H4 (cell line): ENCODE measurements at places on chromosomes 4 and X. TPM values are rescaled to one million over a fixed set of nuclear protein-coding genes. Genes with fewer than 3 reads are reported as not detected.

The CXXC4 gene
- 1.6 and 1.9 TPM in 2 replicates for total RNA-seq

The MAGEA9B gene
- 0.08 TPM in 1 of 2 replicates, not detected in the other for total RNA-seq

DNA sequence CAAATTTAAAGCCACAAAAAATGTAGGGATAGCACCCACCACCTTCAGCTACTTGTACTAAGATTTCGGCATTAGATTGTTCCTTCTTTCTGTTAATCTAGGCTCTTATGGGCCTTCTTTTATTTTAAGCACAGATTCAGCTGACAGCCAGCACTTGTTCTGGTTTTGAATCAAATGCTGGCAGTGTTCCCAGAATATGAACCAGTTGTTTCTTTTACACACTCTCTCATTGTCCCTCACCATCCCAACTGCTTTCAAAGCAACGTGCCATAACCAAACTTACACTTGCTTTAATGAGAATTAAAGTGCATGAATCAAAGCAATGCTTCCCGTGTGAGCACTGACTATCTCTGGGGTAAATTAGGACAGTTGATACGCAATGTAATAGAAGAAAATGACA, 744.5 kb upstream of the FAM241A start:
- peak; percentile 23 for DNase-seq

DNA sequence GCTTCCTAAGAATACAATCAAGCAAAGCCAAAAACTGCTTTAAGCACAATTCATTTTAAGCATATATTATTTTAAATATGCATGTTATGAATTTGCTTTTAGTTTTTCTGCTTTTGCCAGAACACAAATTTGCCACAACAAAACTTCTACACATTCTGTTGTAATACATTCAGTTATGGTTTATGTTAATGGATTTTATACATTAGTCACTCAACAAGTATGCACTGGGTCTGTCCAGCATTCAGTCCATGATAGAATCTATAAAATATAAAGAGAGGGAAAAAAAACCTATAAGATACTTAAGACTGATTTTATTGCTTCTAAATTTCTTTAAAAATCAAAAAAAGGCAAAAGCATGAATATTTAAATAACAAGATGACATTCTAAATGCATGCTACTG, 22.2 kb downstream of the IQCM start:
- DNase-seq, result no peak

DNA sequence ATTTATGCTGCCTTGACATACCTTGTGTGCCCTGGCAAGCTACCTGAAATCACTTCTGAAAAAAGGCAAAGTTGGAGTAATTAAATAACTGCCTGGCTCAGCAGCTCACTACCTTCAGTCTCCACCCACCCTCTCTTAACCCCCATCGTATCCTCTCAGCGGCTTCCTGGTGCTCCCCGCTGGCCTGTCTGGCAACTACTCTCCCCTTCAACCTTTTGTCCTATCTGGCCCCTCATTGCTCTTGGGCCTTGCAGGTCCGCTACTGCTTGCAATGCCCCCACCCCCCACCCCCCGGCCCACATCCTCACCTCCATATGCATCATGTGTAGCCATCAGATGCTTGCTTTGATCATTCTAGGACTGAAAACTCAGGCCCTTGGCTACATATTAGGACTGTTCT, 34.5 kb downstream of the PRPS1 start:
- no peak for DNase-seq

- DNase-seq, result no peak
Observed at GRCh38 chrX:132171881-132172280, 44.1 kb upstream of the FRMD7 start.

- no peak for DNase-seq
Observed at GRCh38 chrX:71998836-71999509, 88.3 kb downstream of the NHSL2 start.

DNA sequence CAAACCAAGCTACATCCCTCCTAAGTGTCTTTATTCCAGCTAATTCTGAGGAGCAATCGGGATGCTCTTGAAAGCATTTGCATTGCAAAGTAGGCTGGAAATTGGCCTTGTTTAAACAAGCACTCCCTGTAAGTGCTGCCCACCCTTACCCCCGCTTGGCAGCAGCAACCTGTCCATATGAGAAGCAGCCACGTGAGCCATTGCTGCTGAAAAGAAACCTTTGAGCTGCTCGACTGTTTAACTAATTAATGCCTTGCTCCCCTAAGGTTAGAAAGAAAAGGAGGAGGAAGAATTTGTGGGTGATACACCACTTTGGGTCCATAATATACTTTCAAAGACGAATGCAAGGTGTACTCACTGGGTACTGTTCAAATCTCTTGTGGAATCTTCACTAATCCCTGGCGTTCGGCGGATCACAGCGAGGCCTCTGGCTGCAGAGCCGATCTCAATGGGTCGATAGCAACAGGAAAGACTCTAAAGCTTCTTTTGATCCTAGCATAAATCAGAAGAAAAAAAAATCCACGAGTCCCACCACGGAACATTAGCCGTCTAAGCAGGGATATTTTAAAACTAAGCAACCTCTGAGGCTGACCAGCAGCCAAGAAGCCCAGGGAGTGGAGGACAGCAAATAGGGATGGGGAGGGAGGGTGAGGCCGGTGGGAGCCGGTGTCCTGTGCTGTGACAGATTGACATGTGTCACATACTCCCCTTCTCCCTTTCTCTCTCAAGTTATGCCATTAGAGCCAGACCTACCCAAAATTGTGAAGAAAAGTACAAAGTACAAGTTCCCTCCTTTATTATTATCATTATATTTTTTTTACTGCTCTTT, 37.2 kb upstream of the MGST2 start:
- DNase-seq, result no peak

DNA sequence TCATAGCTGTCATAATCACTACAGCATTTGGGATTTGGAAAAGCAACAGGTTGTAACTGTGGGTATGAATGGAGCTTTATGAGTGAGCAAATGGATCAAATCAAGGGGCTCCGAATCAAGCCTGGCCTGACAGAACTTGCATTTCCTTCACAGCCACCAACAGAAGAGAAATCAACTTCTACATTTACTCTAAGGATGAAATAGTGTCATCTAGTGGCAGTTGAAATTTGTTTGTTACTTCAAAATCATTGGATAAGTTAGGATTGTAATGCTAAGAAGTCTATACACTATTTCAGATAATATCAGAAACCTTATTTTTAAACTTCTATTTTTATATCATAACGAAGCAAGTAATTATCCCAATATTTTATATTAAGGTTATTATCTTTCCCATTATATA, 10.7 kb upstream of the WDR17 start:
- no peak for DNase-seq

DNA sequence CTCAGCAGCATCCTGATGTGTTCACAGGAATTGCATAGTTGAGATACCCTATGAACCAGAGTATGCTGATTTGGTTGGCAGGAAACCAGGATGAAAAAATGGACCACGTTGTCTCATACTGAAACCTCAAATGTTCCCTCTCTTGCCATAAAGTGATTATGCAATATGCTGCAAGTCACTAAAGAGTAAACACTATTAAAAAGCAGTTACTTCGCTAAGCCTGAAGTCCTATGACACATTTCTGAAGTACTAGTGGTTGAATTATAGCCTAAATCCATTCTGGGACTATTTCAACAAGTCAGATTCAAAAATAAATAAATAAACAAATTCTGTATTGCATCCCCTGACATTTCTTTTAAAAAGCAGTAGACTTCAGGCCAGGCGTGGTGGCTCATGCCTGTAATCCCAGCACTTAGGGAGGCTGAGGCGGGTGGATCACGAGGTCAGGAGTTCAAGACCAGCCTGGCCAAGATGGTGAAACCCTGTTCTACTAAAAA, 106.0 kb upstream of the NAP1L5 start:
- DNase-seq, result peak; percentile 97

DNA sequence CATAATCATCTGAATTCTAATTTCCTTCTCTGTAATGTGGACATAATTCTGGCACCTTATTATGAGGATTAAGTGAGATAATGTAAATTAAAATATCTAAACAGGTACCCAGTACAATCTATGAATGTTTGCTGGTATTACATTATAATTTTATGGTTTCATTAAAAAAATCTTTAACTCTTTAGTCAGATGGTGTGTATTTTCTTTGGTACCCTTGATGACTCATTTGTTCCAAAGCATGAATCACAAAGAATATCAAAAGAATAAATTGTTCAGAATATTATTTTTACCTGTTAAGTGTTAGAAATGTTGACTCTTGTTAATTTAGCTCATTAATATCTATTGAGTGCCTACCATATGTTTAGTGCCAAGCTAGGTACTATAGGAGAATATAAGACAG, 74.3 kb downstream of the SNX25 start:
- DNase-seq, result no peak

DNA sequence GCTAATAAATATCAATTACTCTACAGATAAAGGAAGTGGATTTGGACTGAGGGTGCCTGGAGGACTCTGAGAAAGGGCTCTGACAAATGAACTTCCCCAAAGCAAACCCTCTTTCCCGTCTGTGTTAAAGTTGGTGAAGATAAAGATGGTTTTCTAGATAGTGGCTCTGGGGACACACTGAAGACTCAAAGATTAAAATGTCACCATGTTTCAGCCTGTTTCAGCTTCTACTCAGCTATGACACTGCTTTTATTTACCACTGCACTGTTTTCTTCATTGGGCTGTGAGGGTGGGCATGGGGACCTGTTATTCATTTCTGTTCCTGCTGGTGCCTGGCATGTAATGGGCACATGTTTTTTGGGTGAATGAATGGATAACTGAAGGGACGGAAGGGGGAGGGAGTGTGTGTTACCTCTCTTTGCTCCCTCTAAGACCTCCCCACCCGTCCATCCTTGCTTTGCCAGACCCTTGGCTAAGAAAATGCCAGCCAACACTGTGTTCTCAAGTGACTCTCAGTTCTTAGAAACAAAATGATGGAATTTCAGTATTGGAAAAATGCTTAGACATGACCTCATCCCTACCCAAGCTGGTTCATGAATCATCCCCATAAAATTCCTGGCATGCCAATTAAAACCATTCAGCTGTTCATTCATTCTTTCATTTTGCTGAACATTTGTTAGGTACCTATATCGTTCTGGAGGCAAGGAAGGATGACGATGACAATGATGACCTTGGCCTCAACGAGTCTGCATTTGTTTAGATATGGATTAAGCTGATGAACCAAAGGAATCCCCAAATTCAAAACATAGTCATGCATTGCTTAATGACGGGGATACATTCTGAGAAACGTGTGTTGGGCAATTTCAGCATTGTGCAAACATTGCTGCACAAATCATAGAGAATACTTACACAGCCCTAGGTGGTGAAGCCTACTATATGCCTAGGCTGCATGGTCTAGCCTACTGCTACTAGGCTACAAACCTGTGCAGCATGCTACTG, 13.4 kb upstream of the STK32B start:
- DNase-seq, result peak; percentile 96

DNA sequence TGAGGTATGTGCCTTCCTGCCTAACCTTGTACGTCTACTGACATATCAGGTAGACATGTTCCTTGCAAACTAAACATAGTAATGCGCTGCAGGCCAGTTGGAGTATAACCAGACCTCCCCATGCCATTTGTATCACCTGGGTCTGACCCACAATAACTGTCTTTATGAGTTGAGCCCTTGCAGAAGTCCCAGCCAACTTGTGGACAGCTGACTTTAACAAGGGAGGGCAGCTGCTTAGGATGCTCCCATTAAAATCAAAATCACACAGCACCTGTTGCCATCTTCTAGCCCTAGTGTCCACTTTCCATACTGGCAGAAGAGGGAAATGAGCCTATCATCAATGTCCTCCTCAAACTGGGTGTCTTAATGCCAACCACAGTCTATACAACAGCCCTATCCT, 41.6 kb downstream of the KANTR start:
- DNase-seq, result no peak

DNA sequence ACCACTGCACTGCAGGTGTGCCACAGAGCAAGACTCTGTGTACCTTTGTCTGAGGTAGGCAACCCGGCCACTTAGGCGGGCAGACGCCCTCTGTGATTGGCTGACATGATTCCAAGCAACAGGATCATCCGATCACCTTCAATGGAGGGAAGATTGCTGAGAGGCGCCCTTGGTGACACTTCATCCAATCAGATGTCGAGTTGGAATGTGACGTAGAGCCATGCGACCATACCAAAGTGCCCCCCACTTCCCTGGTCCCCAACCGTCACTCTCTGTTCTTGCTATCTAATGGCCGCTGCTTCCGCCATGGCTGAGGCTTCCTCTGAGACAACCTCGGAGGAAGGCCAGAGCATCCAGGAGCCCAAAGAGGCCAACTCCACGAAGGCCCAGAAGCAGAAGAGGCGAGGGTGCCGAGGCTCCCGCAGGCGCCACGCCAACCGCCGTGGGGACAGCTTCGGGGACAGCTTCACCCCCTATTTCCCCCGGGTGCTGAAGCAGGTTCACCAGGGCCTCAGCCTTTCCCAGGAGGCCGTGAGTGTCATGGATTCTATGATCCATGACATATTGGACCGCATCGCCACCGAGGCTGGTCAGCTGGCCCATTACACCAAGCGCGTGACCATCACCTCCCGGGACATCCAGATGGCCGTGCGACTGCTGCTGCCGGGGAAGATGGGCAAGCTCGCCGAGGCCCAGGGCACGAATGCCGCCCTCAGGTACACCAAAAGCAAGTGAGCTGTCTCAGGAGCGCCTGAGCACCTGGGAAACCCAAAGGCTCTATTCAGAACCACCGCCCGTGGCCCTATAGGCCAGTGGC, at the start of gene H2BW2:
H2BW2 (plus strand) TSS at position 268 of the 817 bp plus-strand sequence; CDS start at position 307, 39 bp downstream.
- DNase-seq, result no peak
